Stimulated activated CD4-positive, alpha-beta T cell treated with anti-CD3 and anti-CD28 coated beads, Interleukin-1b, Interleukin-23, amount 100 ng/mL, for 1 hour (primary cell): ENCODE measurements at places on chromosomes 12 and 14.

DNA sequence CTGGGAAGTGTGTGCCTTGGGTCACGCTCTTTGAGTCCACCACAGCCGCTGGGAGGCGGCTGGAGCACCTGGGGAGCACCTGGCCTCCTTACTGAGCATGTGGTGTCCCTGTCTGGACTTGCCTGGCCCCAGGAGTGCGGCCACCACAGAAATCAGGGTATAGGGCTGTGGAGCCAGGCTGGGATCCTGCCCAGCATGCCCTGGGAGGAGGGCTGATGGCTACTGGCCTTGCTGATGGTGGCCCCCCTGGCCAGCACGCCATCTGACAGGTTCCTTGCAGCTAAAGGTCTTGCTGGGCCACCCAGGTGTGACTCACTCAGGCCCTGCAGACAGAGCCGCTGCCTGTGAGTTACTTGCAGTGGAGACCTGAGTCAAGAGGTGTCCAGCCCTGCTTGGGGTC, 6.0 kb downstream of the ULK1 start:
- no peak for DNase-seq

DNA sequence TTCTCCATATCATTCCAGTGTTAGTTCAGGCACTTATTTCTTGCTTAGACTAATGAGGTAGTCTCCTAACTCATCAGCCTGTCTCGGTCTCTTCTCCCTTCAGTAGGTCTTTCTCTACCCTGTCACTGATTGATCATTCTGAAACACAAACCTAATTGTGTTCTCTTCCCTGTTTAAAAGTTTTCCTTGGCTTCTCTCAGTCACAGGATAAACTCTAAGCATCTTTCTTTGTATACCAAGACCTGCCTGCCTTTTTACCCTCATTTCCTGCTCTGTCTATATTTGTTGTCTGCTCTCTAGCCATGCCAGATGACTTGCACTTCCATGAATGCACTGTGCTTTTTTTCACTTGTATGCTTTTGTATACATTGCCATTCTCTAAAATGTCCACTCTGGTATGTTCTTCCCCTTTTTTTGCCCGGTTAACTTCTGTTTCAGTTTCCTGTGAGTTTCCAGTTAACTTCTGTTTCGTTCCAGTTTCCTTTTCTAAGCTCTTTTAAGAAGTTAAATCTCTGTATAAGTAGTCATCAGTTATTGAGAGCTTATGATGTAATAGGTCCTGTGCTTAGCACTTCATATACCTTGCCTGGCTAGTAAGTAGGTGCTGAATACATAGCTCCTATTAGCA, 12.8 kb downstream of the DIP2B start:
- no peak for DNase-seq

DNA sequence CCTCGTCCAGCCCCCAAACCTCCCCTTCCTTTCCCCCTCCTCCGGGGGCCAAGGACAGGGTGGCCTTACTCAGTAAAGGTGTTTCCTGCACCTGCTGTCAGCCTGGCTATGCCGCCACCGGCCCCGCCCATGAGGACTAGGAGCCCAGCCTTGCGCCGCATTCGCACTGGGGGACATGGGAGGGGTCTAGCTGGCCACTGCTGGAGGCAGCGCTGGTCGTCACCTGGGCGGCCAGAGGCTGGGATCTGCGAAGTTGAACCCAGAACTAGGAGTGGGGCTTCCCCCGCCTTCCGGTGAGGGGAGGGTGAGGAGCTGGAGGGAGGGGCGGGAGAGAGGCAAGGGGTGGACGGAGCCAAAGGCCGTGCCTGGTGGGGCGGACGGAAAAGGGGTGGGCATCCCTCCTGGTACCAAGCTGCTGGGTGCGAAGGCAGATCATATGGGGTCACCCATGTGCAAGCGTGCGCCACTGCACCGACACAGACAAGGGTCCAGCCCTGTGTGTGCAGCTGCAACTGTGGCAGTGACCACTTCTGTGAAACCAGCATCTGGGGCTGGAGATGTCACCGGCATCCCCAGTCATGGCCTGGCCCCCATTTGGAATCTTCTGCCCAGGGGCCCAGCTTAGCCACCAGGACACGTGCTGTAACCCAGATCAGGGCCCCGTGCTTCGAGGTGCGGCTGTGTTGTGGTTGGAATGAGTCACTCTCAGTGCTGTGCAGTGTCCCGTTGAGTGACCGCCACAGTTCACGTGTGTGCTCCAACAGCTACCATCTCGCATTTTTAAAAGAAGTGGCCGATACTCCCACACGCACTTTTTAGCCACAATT, 8.5 kb downstream of the AMN start:
- no peak for DNase-seq

- no peak for DNase-seq
These were observed 423.3 kb upstream of the GARIN6 start for GRCh38 chr12:99224237-99224636.

GRCh38 chr14:95225251-95225887, 68.0 kb upstream of the DICER1 start:
- DNase-seq, result no peak

- no peak for DNase-seq
These were observed 404.4 kb upstream of the MGAT4C start for GRCh38 chr12:86660488-86661147.

- DNase-seq, result no peak
These were observed 69.0 kb upstream of the CLMN start for GRCh38 chr14:95388699-95389098.

GRCh38 chr12:113365639-113366395, 7.4 kb downstream of the PLBD2 start:
- DNase-seq, result no peak

DNA sequence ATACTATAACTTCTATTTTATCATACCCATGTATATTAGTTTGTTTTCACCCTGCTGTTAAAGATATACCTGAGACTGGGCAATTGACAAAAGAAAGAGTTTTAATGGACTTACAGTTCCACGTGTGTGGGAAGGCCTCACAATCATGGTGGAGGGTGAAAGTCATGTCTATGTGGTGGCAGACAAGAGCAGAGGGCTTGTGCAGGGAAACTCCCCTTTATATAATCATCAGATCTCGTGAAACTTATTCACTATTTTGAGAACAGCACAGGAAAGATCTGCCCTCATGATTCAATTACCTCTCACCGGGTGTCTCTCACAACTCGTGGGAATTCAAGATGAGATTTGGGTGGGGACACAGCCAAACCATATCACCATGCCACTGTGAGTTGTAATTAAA, 135.8 kb downstream of the SYNE2 start:
- DNase-seq, result no peak

DNA sequence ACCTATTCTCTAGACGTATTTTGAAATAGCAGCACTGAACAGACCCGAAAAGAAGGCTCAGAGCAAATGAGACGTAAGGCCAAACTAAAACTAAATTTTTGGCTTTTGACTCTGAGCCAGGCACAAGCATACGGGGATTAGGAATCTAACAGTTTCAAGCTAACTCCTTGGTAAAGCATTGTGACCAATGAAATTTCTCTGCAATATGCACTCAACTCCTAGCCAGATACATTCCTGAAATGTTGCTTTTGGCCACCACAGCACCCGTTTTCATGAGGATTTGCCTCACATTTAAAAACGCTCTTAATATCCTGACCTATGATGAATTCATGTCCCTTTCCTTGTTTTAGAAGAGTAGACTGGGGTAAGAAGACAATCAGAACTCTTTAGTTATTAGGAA, 53.1 kb upstream of the NPFF start:
- DNase-seq, result no peak

- DNase-seq, result no peak
These were observed 88.7 kb downstream of the NTN4 start for GRCh38 chr12:95701722-95702418.
